ENCODE measurements at places on chromosomes 4 and X.

DNA sequence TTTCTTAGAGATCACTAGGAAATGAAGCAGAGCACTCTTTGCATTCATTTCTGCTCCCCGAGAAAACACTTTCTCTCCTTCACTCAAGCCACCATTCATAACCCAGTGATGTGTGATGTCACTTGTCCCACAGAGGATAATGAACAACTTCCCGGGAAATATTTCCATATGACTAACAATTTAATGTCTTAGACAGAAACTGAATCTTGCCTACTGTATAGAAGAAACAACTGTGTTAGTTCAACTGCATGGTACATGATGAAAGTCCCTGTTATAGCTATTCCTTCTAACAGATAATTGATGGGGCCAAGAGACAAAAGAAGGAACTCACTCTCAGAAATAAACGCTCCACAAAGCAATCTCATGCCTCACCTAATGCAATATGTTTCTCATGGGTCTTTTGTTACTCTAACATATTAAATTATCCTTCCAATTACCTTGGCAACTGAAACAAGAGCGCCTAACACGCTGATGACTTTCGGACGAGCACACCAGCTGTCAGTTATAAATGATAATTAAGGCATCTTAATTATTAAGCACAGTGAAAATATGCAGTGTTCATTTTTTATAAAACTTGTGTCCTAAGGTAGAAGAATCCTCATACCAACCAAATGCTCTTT, 113.7 kb upstream of the TLR3 start:
- no peak for DNase-seq

- DNase-seq, result no peak
Measured at GRCh38 chrX:17820100-17820499, 41.0 kb downstream of the RAI2 start.

DNA sequence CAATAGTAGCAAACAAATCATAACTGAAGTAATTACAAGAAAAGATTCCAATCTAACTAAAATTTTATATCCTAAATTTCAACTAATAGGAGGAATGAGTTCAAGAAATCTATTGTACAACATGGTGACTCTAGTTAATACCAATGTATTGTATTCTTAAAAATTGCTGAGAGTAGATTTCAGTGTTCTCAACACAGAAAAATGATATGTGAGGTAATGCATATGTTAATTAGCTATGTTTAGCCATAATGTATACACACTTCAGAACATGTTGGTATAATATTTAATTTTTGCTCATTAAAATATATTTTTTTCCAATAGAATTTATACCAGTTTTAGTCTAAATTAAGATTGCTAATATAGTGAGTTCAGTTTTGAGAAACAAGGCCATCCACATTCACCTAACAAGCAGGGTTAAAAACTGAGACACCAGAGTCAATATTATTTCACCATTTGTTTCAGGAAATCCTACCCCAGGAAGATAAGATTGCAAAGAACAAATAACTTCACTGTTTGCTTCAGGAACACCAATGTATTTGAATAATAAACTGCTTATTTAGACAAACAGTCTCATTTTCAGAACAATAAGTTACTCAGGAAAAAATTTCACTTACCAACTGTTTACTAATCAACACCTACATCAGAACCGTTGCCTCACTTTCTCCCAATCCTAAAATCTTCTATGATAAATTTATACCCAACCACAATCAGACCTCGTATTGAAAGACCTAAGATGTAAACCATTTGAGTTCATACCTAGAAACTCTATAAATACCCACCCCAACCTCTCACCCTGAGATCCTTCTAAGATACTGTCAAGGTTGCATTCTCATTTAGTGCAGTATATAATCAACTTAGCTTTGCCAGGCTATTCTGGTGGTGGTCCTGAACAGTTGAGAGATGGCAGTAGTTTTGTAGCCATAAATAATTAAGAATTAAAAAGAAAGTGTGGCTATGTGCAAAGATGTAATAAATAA, 132.8 kb downstream of the MAB21L2 start:
- DNase-seq, result no peak

- DNase-seq, result peak; percentile 26
Measured at GRCh38 chrX:106726485-106727437, at the start of gene RNF128. Gene RNF128 (plus strand): TSS chrX:106726701. CDS start chrX:106726914, 213 bp downstream.

GRCh38 chrX:99800016-99800415, 610.1 kb downstream of the PCDH19 start:
- DNase-seq, result no peak

- no peak for DNase-seq
Measured at GRCh38 chr4:184384810-184385557, 89.4 kb downstream of the IRF2 start.

GRCh38 chr4:4254199-4254598, 6.2 kb upstream of the TMEM128 start:
- DNase-seq, result no peak

DNA sequence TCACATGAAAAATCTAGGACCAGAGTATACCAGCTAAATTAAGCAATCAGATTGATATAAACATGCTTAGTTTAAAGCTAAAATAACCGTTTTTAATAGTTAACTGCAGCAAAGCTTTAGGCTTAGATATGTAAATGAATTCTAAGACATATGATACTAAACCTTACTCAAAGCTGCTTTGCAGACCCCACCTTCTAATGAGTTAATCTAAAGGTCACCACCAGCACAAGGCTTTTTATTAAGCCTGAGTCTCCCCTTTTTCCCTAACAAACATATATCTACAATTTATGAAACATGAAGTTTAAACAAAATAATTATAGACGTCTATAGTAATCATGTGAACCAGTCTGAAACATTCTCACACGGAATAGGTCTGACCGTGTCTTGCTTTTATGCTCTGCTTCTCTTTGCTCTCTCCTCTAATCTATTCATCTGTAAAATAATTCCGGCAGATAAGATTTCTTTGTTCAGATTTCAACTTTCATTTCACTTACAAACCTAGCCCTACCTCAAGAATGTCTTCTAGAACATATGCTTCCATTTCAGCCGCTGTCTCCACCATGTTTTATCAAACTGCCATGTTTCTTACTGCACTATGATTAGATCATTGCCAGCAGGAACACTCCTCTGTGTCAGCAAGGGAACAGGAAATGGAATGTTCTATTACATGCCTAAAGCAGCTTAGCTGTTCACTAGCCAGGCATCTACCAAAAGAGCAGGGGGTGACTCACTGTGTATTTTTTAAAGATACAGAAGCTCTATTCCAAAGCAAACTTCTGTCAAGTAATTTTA, 35.9 kb downstream of the ANKRD17 start:
- DNase-seq, result peak; percentile 89

DNA sequence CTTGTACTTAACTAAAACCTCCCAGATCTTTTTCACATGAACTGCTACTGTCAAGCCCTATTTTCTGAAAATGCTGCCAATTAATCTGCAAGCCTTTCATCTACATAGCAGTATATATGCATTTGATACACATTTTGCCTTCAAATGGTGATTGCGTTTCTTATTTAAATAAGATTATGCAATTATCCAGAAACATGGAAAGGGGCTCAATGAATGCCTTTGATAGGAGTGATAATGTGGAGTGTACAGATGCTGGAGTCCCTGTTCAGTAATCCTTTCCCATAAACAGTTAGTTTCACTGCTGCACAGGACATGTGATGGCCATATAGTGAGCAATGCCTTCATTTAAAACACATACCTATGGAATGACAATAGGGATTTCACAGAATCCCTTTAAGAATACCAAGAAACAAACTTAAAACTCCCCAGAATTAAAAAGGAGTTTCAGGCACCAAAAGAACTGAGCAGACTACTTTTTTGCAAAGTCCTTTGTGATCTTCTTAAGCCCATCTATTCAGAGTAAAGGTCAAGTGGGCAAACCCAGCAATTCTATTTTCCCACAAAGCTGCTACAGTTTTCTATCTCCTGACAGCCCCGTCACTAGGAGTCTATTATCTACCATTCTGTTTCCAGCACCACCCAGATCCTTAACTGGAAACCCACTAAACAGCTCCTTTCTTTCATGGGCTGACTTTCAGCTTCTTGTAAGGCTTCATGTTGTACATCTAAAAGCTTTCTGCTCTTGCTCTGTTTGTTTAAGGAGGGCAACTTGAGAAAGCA, 120.3 kb downstream of the UNC5C start:
- no peak for DNase-seq

Measured in NCI-H1436 treated with DMSO at 0.1 percent for 48 hours (cell line).